ENCODE measurements at places on chromosomes 12 and 14. TPM values are rescaled to one million over a fixed set of nuclear protein-coding genes. Genes with fewer than 3 reads are reported as not detected.

Gene SLC7A8
- total RNA-seq, result not detected

Gene INSM2
- not detected for total RNA-seq

Gene GUCY2C
- total RNA-seq, result not detected

Gene FGD4
- 10.3 TPM for total RNA-seq

Gene APAF1
- total RNA-seq, result 42.2 TPM

Gene NAV3
- 98.3 TPM for total RNA-seq

Gene MYH6
- not detected for total RNA-seq

Gene IL31
- total RNA-seq, result not detected

Gene UBR7
- 55.8 TPM for total RNA-seq

Gene AMN
- under 0.01 TPM for total RNA-seq

Gene FAM181A
- not detected for total RNA-seq

Gene RPL10L
- total RNA-seq, result not detected
